Heart left ventricle (tissue), 16 donors: ENCODE measurements at places on chromosomes 7 and 10. TPM values are rescaled to one million over a fixed set of nuclear protein-coding genes. Genes with fewer than 3 reads are reported as not detected.

The DPP6 gene
- 0.61 TPM for total RNA-seq

- no peaks in the 10 kb centered on the region for H3K36me3 ChIP-seq
- no peak overlapping the region for H3K27ac ChIP-seq
- no peak overlapping the region for H3K4me3 ChIP-seq
Observed at GRCh38 chr10:14318007-14318406, 12.7 kb downstream of the FRMD4A start.

The COL26A1 gene
- total RNA-seq = not detected

The FOXP2 gene
- total RNA-seq = 1.9 TPM

- H3K4me3 ChIP-seq = no peak overlapping the region
- peaks cover 3% of the 10 kb centered on the region for H3K4me1 ChIP-seq
- DNase-seq = no peak
- H3K27me3 ChIP-seq = no peaks in the 10 kb centered on the region
- no peaks in the 10 kb centered on the region for H3K36me3 ChIP-seq
Observed at GRCh38 chr7:82397879-82398524, 45.6 kb downstream of the CACNA2D1 start.

- H3K4me3 ChIP-seq = peak overlapping the region; percentile 65
- peaks cover 6% of the 10 kb centered on the region for H3K27me3 ChIP-seq
- H3K27ac ChIP-seq = no peak overlapping the region
- peaks cover 3% of the 10 kb centered on the region for H3K4me1 ChIP-seq
Observed at GRCh38 chr10:60732807-60733516, 45.3 kb upstream of the CDK1 start.

DNA sequence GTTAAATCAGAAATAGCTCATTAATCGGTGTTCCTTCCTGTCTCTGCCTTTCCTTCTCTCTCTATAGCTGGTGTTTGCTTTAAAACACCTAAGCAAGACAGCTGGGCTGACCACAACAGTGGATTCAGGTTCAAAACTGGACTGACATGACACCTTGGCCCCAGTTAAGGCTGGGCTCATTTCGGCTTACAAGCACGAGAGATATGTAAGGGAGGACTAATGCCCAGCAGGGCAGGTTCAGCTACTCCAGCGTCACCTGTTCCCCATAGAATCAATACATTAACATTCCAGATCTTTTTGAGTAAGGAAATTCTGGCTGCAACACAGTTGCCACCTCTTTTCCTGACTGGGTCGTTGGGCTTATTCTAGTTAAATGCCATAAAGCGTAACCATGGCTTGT is 323.0 kb upstream of the AOAH start:
- H3K27ac ChIP-seq = no peak overlapping the region
- H3K4me3 ChIP-seq = no peak overlapping the region

The PITRM1 gene
- 98.2 TPM for total RNA-seq

The TMEM196 gene
- not detected for total RNA-seq

The CREB5 gene
- total RNA-seq = 31.2 TPM

The SLC13A1 gene
- not detected for total RNA-seq

The HHEX gene
- total RNA-seq = 5.0 TPM

- H3K36me3 ChIP-seq = no peaks in the 10 kb centered on the region
- no peaks in the 10 kb centered on the region for H3K27me3 ChIP-seq
- no peak for DNase-seq
Observed at GRCh38 chr7:28199021-28199510, 18.5 kb upstream of the JAZF1 start.

- no peaks in the 10 kb centered on the region for H3K4me1 ChIP-seq
- no peak for DNase-seq
- no peak overlapping the region for H3K27ac ChIP-seq
- no peaks in the 10 kb centered on the region for H3K27me3 ChIP-seq
- no peaks in the 10 kb centered on the region for H3K36me3 ChIP-seq
Observed at GRCh38 chr7:99837649-99838361, 10.0 kb downstream of the CYP3A43 start.

GRCh38 chr10:43665054-43665453 is 16.4 kb upstream of the ZNF32 start:
- H3K4me3 ChIP-seq = no peak overlapping the region
- H3K36me3 ChIP-seq = no peaks in the 10 kb centered on the region
- no peak for DNase-seq
- no peak overlapping the region for H3K27ac ChIP-seq
- H3K4me1 ChIP-seq = peaks cover 5% of the 10 kb centered on the region
